ELR (cell line): ENCODE measurements at places on chromosomes 3 and 15.

DNA sequence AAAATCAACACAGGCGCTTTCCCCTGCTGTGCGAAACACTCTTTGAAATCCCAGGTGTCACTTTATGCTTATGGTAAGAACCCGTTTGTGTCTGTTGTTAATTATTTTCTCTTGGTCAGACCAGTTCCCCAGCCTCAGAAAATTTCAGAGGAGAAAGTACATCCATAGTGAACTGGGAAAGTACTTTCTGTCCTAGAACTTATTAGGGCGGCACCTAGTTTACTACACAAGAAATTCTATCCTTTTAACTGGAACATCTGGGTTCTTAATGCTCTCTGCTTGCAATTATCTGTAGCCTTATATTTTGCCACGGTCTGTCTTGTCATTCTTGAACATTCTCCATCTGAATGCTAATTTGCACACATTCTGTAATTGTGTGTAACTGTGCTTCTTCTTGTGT is 215.0 kb downstream of the PTPRG start:
- no peak for DNase-seq

DNA sequence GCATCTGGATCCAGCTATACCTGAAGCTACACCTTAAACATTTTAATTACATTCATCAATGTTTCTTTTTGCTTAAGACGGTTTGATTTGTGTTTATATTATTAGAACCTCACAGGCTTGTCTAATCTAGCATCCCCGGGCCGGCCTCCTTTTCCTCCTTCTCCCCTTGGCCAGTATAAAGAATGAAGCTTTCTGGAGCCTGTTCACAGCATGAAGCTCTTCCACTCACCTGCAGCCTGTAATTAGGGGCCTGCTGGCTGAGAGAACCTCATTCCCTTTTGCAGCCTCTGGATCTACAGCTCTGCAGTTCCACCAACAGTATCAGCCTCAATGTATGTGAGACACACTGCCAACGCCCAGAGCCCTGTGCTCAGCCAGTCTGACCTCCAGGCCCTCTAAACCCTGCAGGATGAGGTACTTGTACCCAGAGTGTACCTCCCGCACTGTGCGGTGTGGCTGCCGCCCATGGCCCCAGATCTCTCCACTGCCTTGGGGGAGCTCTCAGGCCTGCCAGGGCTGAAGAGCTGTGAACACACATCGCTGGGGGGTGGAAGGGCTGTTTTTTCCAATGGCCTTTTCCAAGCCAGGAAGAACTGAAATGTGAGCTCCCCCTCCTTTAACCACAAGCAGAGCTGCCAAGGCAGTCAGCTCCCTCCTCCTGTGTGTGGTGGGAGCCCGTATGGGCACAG is 114.7 kb upstream of the ALDH1A3 start:
- DNase-seq: no peak

DNA sequence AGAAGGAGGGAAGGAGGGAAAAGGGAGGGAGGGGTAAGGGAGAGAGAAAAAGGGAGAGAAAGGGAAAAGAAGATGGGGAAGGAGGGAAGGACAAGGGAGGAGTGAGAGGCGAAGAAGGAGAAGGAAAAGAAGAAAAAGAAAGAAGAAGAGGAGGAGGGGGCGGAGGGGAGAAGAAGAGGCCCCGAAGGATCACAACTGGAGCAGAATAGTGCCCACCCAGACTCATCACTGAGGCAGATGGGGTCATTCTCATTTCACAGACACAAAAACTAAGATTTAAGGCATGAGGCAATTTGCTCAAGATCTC is 2.7 kb upstream of the ALAS1 start:
- DNase-seq: no peak

DNA sequence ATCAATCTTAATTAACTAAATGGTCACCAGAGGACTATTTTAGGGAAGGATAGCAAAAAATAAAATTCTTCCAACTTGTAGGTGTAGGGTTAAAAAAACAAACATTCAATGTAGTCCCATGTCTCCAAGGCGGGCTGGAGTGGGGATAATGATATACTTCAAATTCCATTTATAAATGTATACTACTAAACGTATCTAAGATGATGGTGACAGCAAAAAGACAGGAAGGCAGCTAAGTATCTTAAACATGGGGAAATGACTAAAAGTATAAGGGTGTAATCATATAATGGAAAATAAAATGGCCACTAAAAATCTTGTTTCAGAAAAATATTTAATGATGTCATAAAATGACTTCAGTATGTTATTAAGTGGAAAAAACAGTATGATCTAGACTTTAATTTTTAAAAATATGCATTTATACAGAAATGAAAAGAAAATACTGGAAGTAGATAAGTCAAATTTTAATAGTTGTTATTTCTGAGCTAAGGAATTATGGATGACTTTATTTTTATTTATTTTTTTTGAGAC is 181.7 kb downstream of the SUCLG2 start:
- DNase-seq: no peak

GRCh38 chr3:165336786-165337185 is 140.6 kb upstream of the SLITRK3 start:
- DNase-seq: peak; percentile 60

- peak; percentile 25 for DNase-seq
Measured at GRCh38 chr3:59192473-59192872, 142.6 kb upstream of the CFAP20DC start.

GRCh38 chr15:68795298-68795848 is 25.3 kb downstream of the ANP32A start:
- peak; percentile 48 for DNase-seq

- DNase-seq: no peak
Measured at GRCh38 chr3:46713050-46713897, 4.4 kb downstream of the PRSS50 start.

- peak; percentile 75 for DNase-seq
Measured at GRCh38 chr3:8743021-8743601, 9.5 kb downstream of the CAV3 start.

DNA sequence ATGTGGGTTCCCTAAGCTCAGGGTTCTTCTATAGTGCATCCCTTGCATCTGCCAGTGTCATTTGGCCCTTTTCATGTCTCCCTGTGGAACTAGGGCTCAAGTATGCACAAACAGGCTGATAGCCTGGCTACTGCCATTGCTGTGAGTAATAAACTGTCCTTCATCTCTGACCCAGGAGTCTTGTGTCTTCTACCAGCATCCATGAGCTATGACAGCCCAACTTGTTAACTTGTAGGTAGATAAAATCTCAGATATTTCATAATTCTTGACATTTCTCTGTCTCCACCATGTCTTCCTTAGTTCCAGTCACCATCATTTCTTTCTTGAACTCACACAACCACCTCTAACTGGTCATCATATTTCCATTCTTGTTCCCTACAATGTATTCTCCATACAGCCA is 19.5 kb upstream of the BCL2L10 start:
- DNase-seq: no peak

GRCh38 chr15:38226608-38227266 is 25.9 kb upstream of the SPRED1 start:
- DNase-seq: peak; percentile 90

DNA sequence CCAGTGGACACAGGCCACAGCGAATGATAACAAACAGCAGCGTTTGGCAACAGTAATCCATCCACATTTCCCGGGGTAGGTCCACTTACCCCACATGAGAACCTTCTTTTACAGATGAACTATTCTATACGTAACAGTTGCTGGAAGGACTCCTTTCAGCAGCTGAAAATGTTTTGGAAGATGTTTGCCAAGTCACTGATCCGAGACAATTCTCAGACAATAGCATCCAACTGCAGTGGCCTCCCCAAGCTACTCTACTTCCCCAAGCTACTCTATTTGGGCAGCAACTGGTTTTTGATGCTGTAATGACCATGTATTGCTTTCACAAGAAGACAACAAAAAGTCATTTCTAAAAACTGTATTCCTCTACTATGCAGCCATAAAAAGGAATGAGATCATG is 87.5 kb downstream of the ADAMTS17 start:
- no peak for DNase-seq

DNA sequence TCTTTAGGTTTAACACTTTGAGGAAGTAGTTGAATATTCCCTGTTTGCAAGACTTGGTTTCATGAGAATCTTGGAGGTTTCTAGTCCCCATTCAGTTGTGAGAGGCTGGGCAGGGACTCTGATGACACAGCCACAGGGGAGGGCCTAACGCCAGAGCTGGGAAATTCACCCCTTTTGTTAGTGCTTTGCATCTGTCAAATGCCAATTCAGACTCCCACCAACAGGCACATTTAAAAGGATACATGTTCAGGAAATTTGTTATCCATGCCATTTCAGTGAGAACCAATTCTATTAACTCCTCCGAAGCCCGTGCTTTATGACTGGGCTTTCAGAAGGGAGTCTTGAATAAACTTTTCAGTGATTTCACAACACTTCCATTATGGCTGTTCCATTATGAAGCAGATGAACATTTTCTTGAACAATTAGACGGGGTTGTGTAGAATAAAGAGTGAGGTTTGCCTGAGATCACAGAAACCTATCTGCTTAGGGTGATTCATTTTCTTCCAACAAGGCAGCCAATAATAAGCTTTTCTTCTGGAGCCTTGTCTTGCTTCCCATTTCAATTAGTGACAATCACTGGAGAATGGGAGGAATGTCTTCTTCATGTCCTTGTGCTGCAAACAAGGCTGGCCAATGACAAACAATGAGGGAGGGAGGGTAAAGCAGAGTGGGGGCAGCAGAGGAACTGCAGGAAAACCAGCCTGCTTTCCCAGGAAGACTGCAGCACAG is 90.6 kb downstream of the SOX14 start:
- DNase-seq: no peak

- no peak for DNase-seq
Measured at GRCh38 chr3:126170073-126170777, 10.2 kb downstream of the ALDH1L1 start.

GRCh38 chr3:131350506-131350905 is 31.1 kb upstream of the NUDT16 start:
- DNase-seq: peak; percentile 63
